ENCODE measurements at places on chromosomes 11 and 22. TPM values are rescaled to one million over a fixed set of nuclear protein-coding genes. Genes with fewer than 3 reads are reported as not detected.

The FOLR1 gene
- not detected for total RNA-seq

The YPEL4 gene
- total RNA-seq: 2.5 TPM

The CASP12 gene
- total RNA-seq: not detected

The SERPING1 gene
- 840 TPM for total RNA-seq

The PDGFB gene
- total RNA-seq: 4.2 TPM

The CCDC85B gene
- 131 TPM for total RNA-seq

The SCUBE2 gene
- total RNA-seq: 1.4 TPM

The TMEM191B gene
- total RNA-seq: not detected

The MRPL17 gene
- 60.1 TPM for total RNA-seq

The SCGB1D2 gene
- total RNA-seq: not detected

The MS4A8 gene
- not detected for total RNA-seq

The CYTH4 gene
- total RNA-seq: not detected

The OR51B6 gene
- not detected for total RNA-seq

The MRGPRX3 gene
- total RNA-seq: not detected

The TRIM6 gene
- 1.1 TPM for total RNA-seq

The USP2 gene
- not detected for total RNA-seq

The FOLR2 gene
- total RNA-seq: not detected

The OR52N2 gene
- total RNA-seq: not detected

The MS4A1 gene
- not detected for total RNA-seq

The LRRC74B gene
- total RNA-seq: not detected

The CCDC89 gene
- total RNA-seq: 7.1 TPM

The SPI1 gene
- total RNA-seq: not detected

The SEPTIN5 gene
- 17.6 TPM for total RNA-seq

The POLR2F gene
- 65.2 TPM for total RNA-seq

The OR5AR1 gene
- not detected for total RNA-seq

The UBQLNL gene
- total RNA-seq: not detected

The EXPH5 gene
- total RNA-seq: not detected

The HTR3A gene
- not detected for total RNA-seq

The CDON gene
- total RNA-seq: 17.8 TPM

The PARVA gene
- 65.3 TPM for total RNA-seq

The SPON1 gene
- total RNA-seq: 117 TPM

The OR52I1 gene
- not detected for total RNA-seq

The MYEOV gene
- not detected for total RNA-seq

The CNTF gene
- total RNA-seq: 0.73 TPM

The TRIM29 gene
- total RNA-seq: not detected

The ESAM gene
- total RNA-seq: 10.4 TPM

The SLC22A6 gene
- total RNA-seq: not detected

The H19 gene
- total RNA-seq: 1,727 TPM

The EHF gene
- not detected for total RNA-seq

The DAGLA gene
- 1.6 TPM for total RNA-seq

The KCNK7 gene
- not detected for total RNA-seq

The XKR3 gene
- total RNA-seq: 0.05 TPM

The GAL gene
- total RNA-seq: 1.5 TPM

The KREMEN1 gene
- total RNA-seq: 9.4 TPM

The DGAT2 gene
- 9.0 TPM for total RNA-seq

The NAALADL1 gene
- 21.8 TPM for total RNA-seq

The WEE1 gene
- 15.4 TPM for total RNA-seq

The APOA4 gene
- not detected for total RNA-seq

Measured in cardiac ventricle fibroblast (primary cell).